ENCODE measurements at places on chromosomes 4 and X.

DNA sequence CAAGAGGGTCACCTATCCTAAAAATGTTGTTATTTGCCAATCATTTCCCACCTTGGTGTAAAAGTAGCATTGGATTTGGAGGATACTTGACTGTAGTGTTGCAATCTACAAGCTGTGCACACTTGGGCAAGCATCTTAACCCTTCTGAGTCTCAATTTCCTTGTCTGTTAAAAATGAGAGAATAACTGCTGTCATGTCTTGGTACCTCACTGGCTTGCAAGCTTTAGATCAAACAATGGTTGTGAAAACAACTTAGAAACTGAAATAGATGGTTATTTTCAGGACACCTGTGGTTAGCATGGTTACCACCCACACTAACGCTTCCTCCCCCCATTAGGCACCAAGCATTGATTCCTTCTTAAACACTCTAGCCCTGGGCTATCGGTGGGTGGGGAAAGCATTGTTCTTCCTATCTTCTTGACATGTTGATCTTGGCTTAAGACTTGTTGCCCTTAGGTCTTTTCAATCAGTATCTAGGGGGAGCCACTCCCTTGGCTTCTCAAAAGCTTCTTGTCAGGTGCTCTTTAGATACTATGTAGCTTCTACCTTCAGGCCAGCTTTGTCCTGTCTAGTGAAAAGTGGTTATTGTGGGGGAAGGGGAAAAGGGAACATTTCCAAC is 10.6 kb upstream of the AMOT start:
- DNase-seq: no peak

GRCh38 chrX:46295963-46296362 is 249.3 kb downstream of the ZNF674 start:
- DNase-seq: no peak

- peak; percentile 87 for DNase-seq
Measured at GRCh38 chr4:176400816-176401461, 81.2 kb downstream of the SPCS3 start.

DNA sequence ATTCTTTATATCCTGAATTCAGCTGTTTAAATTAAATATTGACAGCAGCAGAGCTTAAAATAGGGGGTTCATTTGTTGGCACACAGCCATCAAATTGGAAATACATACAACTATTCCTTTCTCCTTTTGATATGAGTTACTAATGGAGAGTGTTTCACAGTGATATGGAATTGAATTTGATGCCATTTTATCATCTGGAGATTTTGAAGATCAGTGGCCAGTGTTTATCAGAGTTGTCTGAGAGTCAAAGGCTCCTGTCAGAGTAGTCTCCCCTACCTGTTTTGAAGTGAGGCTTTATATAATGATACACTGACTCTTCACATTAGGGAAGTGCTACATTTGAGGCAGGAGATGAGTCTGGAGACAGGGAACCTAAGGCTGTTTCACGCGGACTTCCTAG is 1286.3 kb downstream of the TECRL start:
- no peak for DNase-seq

- DNase-seq: peak; percentile 62
Measured at GRCh38 chr4:11748164-11748872, 319.6 kb upstream of the HS3ST1 start.

DNA sequence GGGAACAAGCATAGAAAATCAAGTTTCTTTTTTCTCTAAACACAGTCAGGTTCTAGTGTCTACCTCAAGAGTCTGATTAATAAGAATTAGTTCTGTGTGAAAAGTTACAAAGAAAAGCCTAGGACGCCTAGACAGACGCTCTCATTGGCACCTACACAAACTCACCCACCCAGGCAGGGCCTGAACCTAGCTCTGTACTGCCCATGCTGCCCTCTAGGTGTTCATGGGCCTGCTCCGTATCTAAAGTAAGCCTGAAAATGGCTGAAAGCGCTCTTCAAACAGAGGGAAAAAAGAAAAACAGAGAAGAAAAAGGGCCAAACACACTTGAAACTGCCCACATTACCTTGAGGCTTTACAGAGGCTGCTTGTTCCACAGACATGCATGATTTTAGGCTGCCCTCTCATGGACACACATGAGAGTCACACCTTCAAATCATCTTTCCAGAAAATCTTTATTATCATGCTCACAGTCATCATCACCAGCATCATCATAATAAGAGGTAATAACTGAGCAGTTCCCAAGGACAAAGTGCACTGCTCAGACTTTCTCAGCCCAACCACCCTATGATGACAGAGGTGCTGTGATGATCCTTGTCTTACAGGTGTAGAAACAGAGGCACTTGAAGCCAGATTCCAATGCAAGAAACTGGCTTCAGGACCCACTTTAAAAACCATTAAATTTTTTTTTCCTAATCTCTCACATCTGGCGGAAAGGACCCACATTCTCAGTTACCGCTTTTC is 49.6 kb downstream of the MAP7D2 start:
- DNase-seq: peak; percentile 58

GRCh38 chrX:108018656-108019381 is 26.0 kb upstream of the VSIG1 start:
- no peak for DNase-seq

GRCh38 chr4:69120870-69121269 is 24.6 kb downstream of the UGT2B7 start:
- DNase-seq: no peak

DNA sequence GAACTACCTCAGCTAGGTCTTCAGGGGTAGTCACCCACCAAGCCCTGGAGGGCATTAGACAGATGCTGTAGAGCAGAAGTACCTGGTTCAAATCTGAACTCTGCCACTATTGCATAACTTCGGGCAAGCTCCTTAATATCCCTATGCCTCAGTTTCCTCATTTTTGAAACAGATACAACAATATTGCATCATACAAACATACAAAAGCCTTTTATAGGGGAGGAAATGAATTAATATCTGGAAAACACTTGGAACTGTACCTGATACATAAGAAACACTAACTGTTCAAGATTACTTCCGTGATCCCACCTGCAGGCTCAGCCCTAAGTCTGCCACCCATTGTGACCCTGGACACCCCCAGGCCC is 166.1 kb downstream of the EFNB1 start:
- DNase-seq: no peak

DNA sequence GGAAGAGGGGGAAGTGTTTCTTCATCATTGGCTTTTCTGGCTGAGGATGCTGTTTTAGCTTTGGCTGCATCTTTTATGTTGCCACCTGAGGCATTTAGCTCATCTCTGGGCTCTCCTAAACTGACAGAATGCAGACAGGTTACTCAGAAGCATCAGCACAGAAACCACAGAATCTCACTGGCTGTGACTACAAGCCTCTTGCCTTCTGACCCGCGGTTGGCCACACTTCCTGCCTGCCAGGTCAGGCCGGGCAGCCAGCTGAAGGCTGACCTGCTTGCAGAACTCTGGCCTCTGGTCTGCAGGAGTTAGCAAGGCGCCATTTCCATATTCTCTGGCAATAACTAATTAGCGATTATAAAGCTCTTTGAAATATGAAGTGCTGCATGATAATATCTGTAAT is 366.5 kb downstream of the MID1IP1 start:
- DNase-seq: no peak

DNA sequence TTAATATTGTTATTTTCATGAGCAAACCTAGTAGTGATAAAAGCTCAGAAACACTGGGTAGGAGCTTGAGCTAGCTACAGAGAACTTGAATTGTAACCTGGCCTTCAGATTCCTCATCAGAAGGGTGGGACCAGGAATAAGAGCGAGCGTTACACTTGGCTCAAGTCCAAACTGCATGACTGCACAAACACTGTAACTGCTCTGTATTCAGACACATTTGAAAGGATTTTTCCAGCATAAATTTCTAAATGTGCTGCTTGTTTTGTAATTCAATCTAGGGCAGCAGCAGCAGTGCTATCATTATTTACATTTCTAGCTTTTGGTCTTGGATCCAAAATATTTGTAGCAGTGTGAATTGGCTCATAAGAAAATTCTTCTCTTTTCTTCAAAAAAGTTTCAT is 133.0 kb upstream of the TMLHE start:
- no peak for DNase-seq

DNA sequence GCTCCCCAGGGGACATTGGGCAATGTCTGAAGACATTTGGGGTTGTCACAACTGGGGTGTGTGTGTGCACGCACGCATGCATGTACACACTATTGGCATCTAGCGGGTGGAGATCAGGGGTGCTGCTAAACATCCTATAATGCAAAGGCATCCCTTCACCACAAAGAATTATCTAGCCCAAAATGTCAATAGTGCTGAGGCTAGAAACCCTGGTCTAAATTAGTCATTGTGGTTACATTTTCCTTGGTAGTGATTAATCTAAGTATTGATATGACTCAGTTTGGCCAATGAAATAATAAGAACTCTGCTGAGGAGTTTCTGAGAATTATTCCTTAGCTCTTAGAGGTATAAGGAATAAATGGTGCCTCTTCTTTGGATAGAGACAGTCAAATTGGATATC is 200.2 kb downstream of the CLCN4 start:
- peak; percentile 68 for DNase-seq

- peak; percentile 69 for DNase-seq
Measured at GRCh38 chr4:138037696-138038095, 204.5 kb downstream of the SLC7A11 start.

DNA sequence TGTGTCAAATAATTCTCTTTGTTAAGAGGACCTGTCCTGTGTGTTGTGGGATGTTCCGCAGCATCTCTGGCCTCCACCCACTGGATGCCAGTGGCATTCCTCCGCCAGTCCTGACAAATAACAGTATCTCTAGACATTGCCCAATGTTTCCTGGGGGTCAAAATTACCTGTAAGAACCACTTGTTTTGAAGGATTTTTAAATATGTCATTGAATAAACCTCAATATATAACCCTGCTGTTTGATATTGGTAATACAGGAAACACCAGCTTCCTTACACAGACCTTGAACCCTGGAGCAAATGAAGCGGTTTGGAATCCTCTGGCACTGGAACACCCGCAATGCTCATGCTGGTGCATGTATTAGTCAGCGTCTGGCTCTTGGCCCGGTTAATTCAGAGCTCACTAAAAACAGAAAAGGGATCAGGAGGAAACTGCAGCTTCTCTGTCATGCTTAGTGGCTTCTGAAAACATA is 101.3 kb downstream of the TBL1X start:
- DNase-seq: peak; percentile 94

GRCh38 chrX:38112566-38112965 is 106.2 kb downstream of the SYTL5 start:
- no peak for DNase-seq

GRCh38 chr4:130545596-130545995 is 1449.6 kb downstream of the C4orf33 start:
- DNase-seq: peak; percentile 3

DNA sequence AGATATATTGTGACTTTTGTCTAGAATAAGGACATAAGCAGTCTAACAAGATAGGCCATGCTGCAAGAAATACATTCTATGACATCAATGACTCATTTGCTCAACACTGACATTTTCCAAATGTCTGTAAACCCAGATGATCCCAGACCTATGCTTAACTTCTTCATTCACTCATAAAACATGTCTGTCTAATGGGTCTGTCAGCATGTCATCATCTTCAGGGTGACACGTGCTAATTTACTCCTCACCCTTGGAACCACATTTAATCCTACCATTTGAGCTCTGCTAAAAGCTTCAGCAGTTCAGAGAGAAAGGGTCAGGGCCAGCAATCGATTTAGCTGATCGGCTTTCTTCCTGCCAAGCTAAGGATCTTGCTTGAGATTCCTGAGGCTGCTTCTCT is 109.4 kb upstream of the MAP3K15 start:
- peak; percentile 49 for DNase-seq

- no peak for DNase-seq
Measured at GRCh38 chrX:31652650-31653049, 580.8 kb upstream of the FTHL17 start.

DNA sequence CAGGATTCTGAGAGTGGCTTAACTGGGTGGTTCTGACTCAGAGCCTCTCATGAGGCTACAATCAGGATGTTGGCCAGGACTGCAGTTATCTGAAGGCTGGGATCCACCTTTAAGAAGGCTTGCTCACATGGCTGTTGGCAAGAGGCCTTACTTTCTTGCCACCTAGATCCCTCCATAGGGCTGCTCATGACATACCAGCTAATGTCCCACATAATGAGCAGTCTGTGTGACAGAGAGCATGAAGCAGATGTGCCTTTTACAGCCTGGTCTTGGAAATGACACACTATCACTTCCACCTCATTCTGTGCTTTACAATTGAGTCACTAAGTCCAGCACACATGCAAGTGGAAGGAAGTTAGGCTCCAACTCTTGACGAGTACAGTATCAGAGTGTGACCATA is 4.3 kb upstream of the RBM3 start:
- DNase-seq: no peak

DNA sequence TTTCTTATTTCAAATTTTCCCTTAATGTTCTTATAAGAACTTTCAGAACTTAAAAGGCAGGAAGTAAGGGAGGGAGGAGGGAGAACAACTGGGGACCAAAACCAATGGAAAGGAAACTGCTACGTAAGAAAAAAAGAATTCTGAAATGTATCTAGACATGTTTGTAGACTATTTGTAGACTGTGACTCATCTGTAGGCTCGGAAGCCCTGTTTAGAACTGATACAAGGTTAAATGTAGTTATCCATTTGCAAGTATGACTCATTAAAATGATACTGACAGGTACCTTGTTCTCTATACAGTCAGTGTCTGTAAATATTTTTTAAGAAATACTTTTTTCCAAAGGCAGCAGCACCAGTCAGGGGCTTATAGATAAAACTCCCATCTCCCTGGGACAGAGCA is 202.0 kb downstream of the DHX15 start:
- DNase-seq: peak; percentile 49

GRCh38 chr4:147799986-147800555 is 68.2 kb downstream of the ARHGAP10 start:
- no peak for DNase-seq

- no peak for DNase-seq
Measured at GRCh38 chrX:13719192-13719856, 15.1 kb downstream of the TRAPPC2 start.

DNA sequence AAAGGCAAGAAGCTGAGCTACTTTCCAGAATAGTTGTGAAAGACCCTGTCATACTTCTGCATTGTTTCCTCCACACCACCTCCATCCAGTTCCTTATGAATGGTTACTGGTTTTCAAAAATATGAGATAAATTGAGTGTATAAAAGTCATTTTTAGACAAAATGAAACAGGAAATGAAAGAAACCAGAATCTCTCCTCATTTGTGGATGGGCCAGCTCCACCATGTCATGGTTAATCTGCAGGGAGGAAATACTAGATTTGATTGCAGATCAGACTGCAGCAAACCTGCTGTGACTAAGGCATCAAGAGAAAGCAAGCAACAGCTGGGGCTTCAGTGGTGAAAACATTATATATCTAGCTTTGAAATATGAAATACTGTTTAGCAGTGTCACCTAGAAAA is 23.8 kb downstream of the F9 start:
- DNase-seq: no peak

- peak; percentile 93 for DNase-seq
Measured at GRCh38 chrX:100090931-100091330, 319.1 kb downstream of the PCDH19 start.
